ENCODE measurements at places on chromosomes 2 and 18. TPM values are rescaled to one million over a fixed set of nuclear protein-coding genes. Genes with fewer than 3 reads are reported as not detected.

The GAREM1 gene
- 5.6 TPM for total RNA-seq

The SFTPB gene
- not detected for total RNA-seq

The RAB3GAP1 gene
- total RNA-seq: 14.7 TPM

The FIGN gene
- total RNA-seq: not detected

The PLCD4 gene
- not detected for total RNA-seq

The POLE4 gene
- total RNA-seq: 61.7 TPM

The TTLL4 gene
- total RNA-seq: 33.3 TPM

The LBX2 gene
- 4.8 TPM for total RNA-seq

The PAIP2B gene
- total RNA-seq: 1.8 TPM

The RAB31 gene
- 1.7 TPM for total RNA-seq

The MAP3K19 gene
- not detected for total RNA-seq

The COLEC11 gene
- not detected for total RNA-seq

The KCNJ3 gene
- total RNA-seq: 2.3 TPM

The ALK gene
- not detected for total RNA-seq

The SCN7A gene
- total RNA-seq: not detected
